ENCODE measurements at places on chromosomes 6 and 20.

- no peak for DNase-seq
Measured at GRCh38 chr6:13156381-13156780, 172.0 kb downstream of the TBC1D7 start.

GRCh38 chr20:24676353-24676977 is 207.0 kb downstream of the SYNDIG1 start:
- DNase-seq = no peak

GRCh38 chr20:37921341-37921929 is 18.5 kb downstream of the VSTM2L start:
- DNase-seq = no peak

GRCh38 chr6:170017603-170018320 is 266.3 kb downstream of the ERMARD start:
- no peak for DNase-seq

DNA sequence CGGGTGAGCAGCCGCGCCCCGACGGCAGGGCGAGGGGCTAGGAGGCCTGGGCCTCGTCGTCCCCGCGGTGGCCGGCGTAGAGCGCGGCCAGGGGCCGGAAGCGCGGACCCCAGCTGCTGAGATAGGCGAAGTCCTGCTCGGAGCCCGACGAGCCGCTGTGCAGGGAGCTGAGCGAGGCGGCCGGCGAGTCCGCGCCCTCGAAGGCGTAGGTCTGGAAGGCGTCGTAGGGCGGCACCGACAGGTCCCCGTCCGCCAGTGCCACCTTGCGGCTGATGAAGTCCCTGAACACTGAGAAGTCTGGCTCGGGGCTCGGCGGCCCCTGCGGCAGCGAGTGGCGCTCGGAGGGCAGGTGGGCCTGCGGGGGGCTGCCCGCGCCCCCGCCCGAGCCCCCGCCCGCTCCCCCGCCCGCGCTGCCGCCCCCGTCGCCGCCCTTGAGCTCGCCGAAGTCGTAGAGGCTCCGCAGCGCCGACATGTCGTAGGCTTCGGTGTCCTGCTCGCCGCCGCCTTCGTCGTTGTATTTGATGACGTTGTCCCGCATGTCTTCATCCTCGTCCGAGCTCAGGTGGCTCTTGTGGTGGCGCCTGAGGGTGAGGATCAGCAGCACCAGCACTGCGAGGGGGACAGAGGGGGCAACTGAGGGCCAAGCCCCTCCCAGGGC is 56.5 kb downstream of the CD40 start:
- DNase-seq = peak; percentile 70

GRCh38 chr20:51750037-51750769 is 18.0 kb downstream of the ATP9A start:
- no peak for DNase-seq

GRCh38 chr6:106892186-106892585 is 82.3 kb downstream of the CD24 start:
- no peak for DNase-seq

GRCh38 chr6:122063076-122063475 is 336.4 kb upstream of the HSF2 start:
- no peak for DNase-seq

DNA sequence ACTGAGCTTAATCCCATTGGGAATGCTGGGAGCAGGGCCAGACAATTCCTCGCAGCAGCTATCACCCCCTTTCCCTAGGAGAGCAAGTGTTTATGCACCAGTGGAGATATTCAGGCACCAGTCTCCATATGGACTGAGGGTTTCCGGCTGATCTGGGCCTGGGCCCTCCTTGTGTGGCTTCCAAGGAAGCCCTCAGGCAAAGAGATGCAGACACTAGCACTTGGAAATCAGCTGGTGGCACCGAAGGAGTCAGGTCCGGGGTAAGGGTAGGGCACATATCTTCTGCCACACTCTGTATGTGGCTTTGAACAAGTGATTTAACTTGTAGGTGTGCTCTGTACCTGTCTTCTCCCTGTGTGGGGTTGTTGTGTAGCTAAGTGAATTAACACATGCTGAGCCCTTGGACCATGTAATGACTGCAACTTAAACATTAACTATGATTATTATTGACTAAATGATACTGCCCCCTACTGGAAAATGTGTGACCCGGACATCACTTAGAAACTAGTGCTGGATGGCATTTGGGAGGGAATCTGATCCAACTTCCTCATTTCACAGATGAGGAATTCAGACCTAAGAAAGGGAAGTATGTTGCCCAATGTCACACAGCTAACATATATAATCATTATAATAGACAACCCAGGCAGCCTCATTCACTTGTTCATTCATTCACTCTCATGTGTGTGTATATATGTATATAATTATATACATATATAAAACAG is 19.3 kb upstream of the WFDC2 start:
- peak; percentile 41 for DNase-seq

GRCh38 chr6:15427331-15428070 is 181.6 kb downstream of the JARID2 start:
- peak; percentile 29 for DNase-seq

GRCh38 chr20:61925555-61926252 is 140.0 kb downstream of the TAF4 start:
- DNase-seq = no peak

DNA sequence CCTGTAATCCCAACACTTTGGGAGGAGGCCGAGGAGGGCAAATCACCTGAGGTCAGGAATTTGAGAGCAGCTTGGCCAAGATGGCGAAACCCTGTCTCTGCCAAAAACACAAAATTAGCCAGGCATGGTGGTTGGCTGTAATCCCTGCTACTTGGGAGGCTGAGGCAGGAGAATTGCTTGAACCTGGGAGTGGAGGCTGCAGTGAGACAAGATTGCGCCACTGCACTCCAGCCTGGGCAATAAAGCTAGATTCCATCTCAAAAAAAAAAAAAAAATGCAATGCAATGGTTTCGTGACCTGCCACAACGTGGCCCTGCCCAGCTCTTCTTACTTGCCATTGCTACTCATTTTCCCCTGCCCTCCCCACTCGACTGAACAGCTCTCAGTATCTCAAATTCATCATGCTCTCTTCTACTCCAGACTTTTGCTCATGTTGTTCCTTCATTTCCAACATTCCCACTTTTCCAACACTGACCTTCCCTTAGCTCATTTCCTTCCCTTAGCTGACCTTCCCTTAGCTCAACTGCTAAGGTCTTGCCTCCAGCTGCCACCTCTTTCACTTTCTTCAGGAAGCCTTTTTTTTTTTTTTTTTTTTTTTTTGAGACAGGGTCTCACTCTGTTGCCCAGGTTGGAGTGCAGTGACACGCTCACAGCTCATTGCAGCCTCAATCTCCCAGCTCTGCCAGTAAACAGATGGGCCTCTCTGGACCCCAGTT is 2.1 kb upstream of the MTHFD1L start:
- no peak for DNase-seq

GRCh38 chr6:107318100-107318736 is 141.1 kb downstream of the PDSS2 start:
- peak; percentile 20 for DNase-seq

GRCh38 chr20:62638679-62639406 is 3.5 kb upstream of the SLCO4A1 start:
- DNase-seq = no peak

- no peak for DNase-seq
Measured at GRCh38 chr6:146041282-146041681, 12.4 kb downstream of the GRM1 start.

DNA sequence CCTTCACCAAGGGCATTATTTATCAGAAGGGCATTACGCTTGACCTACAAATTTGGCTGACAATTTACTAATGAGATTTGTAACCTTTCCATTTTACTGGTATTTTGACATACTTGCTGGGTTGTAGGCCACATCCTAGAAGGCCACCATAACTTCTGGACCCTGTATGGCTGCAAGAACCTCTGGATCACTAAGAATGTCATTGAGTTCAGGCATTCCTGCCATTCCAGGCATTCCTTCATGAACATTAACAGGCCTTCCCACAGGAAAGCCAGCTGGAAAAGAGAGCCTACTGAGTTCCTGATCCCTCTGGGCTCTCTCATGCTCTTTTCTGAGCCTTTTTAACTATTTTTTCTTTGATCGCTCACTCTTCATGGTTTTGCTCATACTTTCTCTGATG is 28.4 kb upstream of the SLC35A1 start:
- DNase-seq = no peak

- no peak for DNase-seq
Measured at GRCh38 chr6:34982424-34982852, 93.4 kb downstream of the ANKS1A start.

DNA sequence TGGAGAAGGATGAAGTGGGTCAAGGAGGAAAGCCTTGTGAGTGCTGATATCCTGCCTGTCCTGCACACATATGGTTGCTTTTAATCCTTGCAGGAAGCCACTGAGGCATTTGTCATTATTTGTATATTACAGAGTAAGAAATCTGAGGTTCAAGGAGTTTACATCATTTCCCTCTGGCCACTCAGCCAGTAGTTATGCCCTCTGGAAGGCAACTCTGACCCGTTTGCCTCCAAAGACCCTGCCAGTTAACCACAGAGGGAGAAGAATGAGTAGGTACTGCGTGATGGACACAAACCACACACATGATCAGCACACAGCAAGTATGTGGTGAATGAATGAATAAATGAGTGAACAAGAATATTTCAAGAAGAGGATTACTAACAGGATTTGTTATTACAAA is 7.9 kb upstream of the FAM210B start:
- DNase-seq = no peak

DNA sequence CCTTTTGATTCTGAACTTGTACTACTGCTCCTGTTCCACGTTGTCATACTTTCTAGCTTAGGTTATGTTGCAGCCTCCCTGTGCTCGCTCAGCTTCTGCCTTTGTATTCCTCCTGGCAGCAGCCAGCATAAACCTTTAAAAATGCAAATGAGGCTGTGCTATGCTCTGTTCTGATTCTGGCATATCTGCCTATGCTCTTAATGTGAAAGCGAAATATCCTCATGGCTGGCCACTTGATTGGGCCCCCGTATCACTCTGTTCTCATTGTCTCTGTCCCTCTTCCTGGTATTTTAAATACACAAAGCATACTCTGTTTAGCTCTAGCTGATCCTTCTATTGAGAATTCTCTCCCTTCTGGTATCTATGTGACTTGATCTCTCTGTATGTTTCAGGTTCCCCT is 139.0 kb downstream of the JARID2 start:
- no peak for DNase-seq

DNA sequence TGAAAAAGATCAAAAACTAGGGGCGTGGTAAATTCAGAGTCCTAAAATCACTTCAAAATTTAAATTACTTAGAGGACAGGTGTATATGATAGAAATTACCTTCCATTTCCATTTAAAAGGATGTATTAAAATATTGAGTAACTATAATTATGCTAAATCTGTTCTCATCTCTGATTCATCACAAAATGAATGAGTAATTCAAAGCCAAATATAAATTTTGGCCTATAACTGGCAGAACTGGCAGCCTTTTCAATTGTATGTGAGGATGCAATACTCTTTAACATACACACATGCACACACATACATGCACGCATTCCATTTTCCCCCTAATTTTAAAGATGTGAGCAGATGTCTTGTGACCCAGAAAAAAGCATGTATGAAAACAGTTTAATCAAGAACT is 194.6 kb downstream of the EPM2A start:
- no peak for DNase-seq

DNA sequence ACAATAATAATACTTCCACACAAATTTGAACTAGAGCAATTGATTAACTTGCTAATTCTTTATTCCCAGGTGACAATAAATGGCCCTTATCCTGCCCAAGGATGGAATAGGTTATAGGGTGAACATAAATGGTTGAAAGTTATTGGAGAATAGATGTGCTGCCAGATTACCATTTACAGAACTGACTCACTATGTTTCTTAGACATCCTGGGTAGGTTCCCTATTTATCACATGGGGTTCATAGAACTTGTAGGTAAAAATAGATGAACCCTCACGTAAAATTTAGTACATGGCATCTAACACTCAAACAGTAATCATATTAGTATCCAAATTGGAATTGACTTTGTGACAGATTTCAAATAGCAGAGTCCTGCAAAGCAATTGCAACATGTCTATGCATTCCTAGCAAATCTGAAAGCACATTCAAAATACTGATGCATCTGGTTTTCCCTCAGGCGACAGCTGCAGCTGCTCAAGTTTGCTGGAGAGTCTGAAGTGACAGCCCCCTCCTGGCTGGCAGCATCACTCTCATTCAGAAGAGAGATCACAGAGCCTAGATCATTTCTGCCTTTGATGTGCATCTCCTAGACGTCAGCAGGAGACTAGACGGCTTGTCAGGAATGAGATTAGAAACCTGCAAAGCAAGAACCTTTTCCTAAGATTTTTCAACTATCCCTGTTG is 80.2 kb upstream of the RNF217 start:
- no peak for DNase-seq

DNA sequence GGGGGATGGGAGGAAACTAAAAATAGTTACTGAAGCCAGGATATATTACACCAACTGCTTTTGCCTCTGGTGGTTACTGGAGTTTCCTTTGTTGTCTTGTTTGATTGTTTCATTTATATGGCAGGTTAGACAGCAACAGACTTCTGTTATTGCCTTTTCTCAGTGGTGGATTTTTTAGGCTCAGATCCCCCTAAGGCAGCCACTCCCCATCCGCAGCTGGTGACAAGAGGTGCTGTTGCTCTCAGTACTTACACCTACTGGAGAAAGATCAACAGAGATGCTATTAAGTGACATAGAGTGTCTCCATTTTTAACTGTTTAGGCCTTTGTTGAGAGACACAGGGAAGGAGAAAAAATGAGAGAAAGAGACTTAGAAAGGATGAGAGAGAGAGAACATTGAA is 552.1 kb downstream of the PKHD1 start:
- DNase-seq = no peak

- no peak for DNase-seq
Measured at GRCh38 chr6:53189554-53189953, 40.9 kb upstream of the GCM1 start.

- DNase-seq = no peak
Measured at GRCh38 chr6:38113825-38114576, 294.5 kb downstream of the ZFAND3 start.

DNA sequence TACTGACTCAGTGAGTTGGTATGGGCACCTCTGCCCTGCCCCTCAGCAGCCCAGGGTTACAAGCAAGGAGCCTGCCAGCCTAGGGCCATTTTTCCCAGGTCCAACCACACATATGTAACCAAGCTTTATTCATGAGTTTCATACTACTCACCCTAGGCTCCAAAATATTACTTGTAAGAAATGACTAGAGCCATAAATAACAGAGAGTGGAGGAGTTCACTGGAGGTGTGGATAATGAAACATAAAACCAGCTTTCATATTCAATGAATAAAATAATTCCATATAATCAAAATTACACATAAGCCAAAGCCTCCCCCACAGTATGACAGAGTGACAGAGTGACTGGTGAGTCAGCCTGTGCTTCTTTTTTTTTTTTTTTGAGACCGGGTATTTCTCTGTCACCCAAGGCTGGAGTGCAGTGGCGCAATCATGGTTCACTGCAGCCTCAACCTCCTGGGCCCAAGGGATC is 229.8 kb upstream of the SASH1 start:
- no peak for DNase-seq

DNA sequence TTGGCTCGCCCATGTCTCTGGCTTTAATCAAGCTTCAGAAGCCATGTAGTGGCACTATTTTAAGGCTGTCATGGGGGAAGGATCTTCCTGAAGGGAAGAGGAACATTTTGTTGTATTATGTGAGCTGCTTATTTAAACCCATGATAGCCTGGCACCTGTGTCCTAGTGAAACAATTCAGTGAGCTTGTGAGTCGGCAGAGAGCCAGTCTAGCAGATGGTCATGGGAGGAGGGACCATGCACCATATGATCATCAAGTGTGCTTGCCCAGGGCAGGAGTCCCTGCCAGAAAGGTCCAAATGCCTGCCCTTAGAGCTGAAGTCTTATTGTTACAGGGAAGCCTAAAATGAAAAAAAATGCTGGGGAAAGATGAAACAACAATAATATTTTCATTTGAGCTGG is 132.9 kb downstream of the PRDM13 start:
- DNase-seq = no peak
